ENCODE measurements at places on chromosomes 3 and 15. TPM values are rescaled to one million over a fixed set of nuclear protein-coding genes. Genes with fewer than 3 reads are reported as not detected.

DNA sequence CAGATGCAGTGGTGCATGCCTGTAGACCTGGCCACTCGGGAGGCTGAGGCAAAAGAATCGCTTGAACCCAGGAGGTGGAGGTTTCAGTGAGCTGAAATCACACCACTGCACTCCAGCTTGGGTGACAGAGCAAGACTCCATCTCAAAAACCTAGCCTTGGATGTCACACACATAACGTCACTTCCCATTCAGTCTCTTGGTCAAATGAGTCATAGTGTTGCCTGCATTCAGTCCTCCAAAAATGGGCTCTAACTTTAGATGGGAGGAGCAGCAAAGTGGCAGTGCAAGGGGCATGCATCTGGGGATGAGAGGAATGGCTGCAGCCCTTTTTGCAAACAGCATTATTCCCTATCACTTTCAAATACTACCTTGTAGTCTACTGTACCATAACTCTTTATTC is 62.9 kb upstream of the AGBL1 start:
- H3K27me3 ChIP-seq = no peaks in the 10 kb centered on the region
- no peaks in the 10 kb centered on the region for H3K36me3 ChIP-seq
- H3K4me3 ChIP-seq = no peak overlapping the region

The CRYGS gene
- total RNA-seq = 4.5 TPM

GRCh38 chr3:20091331-20092047 is 51.2 kb downstream of the KAT2B start:
- H3K4me1 ChIP-seq = peaks cover 26% of the 10 kb centered on the region
- H3K36me3 ChIP-seq = peaks cover 79% of the 10 kb centered on the region
- no peak for DNase-seq
- H3K4me3 ChIP-seq = no peak overlapping the region

The GJD2 gene
- total RNA-seq = not detected

The ESYT3 gene
- 0.19 TPM for total RNA-seq

The ZNF502 gene
- 3.2 TPM for total RNA-seq

The PLCH1 gene
- total RNA-seq = 5.1 TPM

GRCh38 chr3:37667335-37667734 is 194.3 kb upstream of the CTDSPL start:
- H3K27ac ChIP-seq = no peak overlapping the region
- peaks cover 15% of the 10 kb centered on the region for H3K27me3 ChIP-seq
- H3K4me3 ChIP-seq = no peak overlapping the region
- no peaks in the 10 kb centered on the region for H3K36me3 ChIP-seq

GRCh38 chr3:126304704-126305103 is 52.5 kb downstream of the KLF15 start:
- no peak overlapping the region for H3K4me3 ChIP-seq
- no peaks in the 10 kb centered on the region for H3K4me1 ChIP-seq
- no peaks in the 10 kb centered on the region for H3K36me3 ChIP-seq
- DNase-seq = no peak

The TMEM212 gene
- not detected for total RNA-seq

Measured in activated naive CD8-positive, alpha-beta T cell treated with anti-CD3 and anti-CD28 coated beads, Interleukin-2, amount 10 ng/mL, durations not matched to agents 7 days and 5 days (primary cell).